Retina (tissue), 1 donor: ENCODE measurements at places on chromosomes 2 and 18.

DNA sequence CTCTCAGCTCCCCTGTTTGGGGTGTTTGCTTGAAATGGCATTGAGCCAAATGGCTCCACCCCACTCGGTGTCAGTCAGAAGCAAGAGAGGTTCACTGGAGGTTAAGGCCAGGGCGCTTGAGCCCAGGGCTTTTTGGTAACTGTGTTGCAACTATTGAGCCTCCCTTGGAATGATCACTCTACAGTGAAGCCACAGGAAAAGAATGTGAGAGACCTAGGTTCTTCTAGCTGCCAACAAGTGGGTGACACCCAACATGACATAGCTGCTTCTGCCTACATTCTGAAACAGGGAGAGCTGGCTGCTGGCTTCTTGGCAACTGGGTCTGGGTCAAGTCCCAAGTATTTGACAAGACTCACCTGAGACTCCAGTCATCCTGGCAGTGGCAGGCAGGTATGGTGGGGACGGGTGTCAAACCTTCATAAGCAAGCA lies 7.1 kb upstream of the GRHL1 start:
- no peak for DNase-seq

GRCh38 chr2:215794829-215795546 lies 218.4 kb downstream of the MREG start:
- no peak for DNase-seq

DNA sequence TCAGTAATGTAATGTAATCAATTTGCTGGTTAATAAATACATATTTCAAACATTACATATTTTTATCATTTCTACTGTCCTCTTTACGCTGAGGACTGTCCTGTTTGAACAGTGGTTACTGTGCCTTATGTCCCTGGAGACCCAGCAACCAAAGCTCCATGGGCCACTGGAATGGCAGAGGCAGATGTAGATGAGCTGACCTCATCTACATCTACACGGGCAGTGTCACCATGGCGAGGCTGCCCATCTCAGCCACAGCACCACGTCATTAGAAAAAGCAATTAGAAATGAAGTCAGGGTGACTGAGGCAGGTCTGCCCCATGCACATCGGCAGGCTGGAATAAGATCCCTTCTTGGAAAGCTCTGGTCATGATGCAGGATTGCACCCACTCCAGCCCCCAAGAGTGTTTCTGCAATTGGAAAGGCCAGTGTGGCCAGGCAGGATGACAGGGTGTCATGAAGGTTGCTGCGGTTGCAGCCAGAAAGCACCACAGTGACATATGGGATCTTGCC lies 237.5 kb downstream of the NDUFA10 start:
- DNase-seq: no peak

GRCh38 chr2:174680221-174680620 lies 82.6 kb upstream of the WIPF1 start:
- DNase-seq: no peak

- no peak for DNase-seq
These were observed 168.1 kb downstream of the NRXN1 start for GRCh38 chr2:50863856-50864255.

DNA sequence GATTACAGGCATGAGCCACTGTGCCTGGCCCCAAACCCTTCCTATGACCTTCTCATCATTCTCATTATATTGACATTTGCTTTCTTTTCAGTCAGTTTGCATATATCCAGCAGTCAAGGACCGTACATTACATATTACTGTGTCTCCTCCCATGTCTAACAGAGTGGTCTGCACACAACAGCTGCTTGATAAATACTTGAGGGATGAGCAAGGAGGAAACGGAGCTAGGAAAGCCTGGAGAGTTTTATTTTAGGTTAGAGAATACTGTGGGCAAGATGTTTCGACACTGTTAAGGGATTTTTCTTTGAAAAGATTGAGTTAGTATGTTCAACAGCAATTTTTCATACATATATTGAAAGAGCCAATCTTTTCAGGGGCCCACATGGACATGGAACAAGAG lies 76.2 kb upstream of the CHRNA1 start:
- no peak for DNase-seq

- DNase-seq: no peak
These were observed 91.0 kb downstream of the CTIF start for GRCh38 chr18:48629730-48630324.

GRCh38 chr2:45882707-45883602 lies 231.5 kb downstream of the PRKCE start:
- DNase-seq: no peak
